ENCODE measurements at places on chromosomes 1 and 21.

- no peak for DNase-seq
Observed at GRCh38 chr1:232965124-232965911, 14.9 kb downstream of the NTPCR start.

DNA sequence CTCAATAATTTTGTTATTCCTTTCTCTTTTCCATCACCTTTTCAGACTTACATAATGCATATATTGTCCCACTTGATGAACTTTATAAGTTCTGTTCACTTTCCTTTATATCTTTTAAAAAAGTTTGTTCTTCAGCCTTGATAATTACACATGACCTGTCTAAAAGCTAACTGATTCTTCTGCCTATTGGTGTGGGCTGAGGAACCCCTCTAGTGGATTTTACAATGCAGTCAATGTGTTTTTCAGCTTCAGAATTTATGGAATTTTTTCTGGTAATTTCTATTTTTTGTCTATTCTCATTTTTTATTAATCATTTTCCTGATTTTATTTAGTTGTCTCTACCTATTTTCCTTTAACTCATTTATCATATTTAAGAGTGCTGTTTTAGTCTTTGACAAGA, 7.5 kb downstream of the MNDA start:
- DNase-seq, result no peak

DNA sequence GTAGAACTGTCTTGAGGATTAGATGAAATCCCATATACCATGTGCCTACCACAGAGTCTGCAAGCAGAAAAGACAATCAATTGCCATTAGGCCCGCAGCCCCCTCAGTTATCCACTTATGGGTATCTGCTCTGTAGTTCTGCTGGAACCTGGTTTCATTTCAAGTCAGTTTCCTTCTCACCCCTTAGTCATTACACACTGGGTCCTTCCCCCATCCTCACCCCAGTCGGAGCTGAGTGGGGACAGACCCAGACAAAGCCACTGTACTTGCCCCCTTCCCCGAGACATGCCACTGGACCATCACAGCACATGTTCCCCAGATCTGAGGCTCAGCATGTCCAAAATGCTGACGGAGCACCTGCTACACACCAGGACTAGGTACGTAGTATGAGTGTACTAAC, 21.2 kb downstream of the PGLYRP3 start:
- no peak for DNase-seq

GRCh38 chr1:95247607-95248006, 13.6 kb downstream of the RWDD3 start:
- no peak for DNase-seq

GRCh38 chr1:178629252-178630154, 95.5 kb upstream of the RALGPS2 start:
- DNase-seq, result no peak

DNA sequence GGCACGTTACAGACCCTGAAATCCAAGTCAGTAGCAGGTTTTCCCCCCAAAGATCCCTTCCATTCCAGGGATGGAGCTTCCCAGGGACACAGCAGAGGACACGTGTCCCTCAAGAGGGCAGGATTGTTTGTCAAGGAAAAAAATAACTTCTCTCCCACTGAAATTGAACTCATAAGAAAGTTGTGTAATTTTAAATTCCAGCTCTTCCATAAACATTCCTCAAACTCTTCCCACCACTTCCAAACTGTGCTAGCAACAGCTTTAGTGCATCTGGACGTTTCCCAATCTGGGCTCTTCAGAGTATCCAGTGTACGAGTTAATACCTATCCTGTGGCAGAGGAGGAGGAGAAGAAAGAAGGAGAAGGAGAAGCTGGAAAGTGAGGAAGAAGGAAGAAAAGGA, 79.6 kb downstream of the PSMG1 start:
- DNase-seq, result no peak

- DNase-seq, result no peak
Observed at GRCh38 chr21:38913120-38913892, 107.6 kb downstream of the ETS2 start.

DNA sequence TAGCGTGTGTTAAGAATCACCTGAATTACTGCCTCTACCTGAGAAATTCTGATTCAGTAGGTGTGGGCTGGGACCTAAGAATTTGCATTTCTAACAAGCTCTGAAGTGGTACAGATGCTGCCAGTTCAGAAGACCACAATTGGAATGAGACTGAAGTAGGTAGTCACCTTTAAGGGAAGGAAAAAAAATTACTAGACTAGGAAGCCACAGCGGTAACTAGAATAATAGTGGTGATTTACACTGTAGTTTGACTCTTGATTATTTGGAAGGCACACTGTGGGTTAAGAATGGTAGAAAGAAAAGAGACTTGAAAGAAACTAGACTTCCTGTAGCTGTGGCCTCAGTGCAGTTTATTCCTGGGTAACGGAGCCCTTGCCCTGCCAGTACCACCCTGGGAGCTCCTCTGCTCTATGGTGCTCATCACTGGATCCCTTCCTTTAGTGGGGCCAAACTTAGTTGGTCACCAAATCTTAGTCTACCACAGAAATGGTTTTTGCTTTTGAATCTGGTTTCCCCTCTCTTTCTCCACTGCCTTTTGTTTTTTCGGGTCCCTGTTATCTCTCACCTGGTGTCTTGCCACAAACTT, 43.6 kb downstream of the ARID1A start:
- no peak for DNase-seq

DNA sequence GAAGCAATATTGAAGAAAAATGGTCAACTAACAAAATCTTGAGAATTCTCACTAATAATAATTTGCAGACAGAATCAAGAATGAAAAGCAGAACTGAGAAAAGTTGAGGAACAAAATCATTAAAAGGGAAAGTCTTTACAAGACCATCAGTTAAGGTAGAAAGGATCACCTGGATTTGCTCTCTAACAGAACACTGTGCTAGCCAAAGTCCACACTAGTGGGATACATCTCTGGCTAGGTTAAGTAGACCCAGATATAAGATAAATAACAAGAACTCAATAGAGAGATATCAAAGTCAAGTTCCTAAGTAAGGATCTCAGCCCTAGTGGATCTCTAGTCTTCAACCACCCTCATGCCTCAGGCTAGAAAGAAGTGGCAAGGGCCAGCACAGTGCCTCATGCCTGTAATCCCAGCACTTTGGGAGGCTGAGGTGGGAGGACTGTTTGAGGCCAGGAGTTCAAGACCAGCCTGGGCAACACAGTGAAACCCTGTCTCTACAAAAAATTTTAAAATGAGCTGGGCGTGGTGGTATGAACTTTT, 19.6 kb downstream of the IPP start:
- no peak for DNase-seq

- no peak for DNase-seq
Observed at GRCh38 chr1:61997123-61997522, 197.5 kb upstream of the L1TD1 start.

DNA sequence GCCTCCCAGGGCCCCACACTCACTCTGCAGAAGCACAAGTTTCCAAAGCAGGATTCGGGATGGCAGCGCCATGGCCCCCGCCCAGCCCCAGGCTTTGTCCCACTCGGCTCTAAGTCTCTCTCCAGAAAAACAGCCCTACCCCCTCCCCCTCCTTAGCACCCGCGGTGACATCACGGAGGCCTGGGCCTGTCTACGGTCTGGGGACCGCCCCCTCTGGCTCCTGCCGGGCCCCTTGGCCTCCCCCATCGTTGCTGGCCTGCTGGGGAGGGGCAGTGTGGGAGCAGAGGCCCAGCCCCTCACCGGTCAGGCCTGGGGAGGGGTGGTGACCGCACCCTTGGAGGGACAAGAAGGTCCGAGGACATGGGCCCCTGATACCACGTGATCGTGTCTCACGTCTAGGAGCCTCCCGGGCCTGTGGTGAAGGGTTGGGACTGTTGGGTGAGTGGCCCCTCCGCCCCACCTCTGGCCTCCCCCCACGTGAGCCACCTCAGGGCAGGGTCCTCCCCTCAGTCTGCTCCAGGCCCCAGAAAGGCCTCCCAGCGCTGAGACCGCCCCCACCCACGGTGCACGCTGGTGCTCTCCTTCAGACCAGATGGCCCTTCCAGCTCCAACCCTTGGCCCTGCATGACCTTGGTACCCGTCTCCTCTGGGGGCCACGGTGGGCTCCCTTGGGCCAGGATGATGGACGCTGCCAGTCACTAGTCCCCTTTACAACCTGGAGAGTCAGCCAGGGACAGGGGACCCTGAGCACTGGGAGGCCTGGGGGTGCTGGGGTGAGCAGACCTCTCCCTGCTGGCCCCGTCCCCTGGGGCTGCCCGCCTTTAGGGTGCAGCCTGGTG, at the start of gene MXRA8:
MXRA8 (minus strand) TSS at position 123 of the 839 bp plus-strand sequence; CDS start at position 72, 51 bp downstream.
- peak; percentile 66 for DNase-seq

DNA sequence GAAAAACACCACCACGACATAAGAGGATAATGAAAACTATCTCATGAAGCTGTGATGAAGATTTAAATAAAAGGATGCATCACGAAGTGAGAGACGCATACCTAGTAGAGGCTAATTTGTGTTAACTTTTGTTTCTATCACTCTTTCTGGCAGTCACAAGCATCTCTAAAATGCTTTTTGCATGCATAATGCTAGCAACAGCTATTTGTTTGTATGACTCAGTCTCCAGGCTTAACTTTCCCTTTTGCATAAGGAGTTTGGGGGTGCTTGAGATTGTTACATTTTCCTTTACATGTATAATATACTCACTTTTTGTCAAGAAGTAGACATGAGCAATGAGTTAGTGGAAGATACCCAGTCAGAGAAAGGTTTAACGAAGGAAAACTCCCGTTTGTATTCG, 385.4 kb downstream of the DISC1 start:
- no peak for DNase-seq

- no peak for DNase-seq
Observed at GRCh38 chr1:59013276-59013927, 229.6 kb upstream of the JUN start.

DNA sequence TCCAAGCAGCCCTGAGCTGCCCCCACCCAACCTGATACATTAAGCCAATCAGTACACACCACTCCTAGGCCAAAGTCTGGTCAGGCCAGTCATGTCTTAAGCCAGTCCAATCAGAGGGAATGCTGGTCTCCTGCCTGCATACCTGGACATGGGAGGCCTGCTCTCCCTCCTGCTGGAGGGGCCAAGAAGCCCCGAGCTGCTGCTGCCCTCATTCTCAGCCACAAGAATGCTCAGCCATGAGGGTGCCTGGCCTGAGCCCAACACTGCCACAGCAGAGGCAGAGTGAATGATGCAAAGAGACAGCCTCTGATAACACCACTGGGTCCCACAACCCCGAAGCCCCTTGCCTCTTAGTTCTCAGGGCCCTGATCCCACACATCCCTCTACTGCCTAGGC, 23.0 kb downstream of the CHD5 start:
- peak; percentile 17 for DNase-seq

GRCh38 chr21:30577766-30578165, 12.4 kb downstream of the KRTAP22-2 start:
- DNase-seq, result no peak

DNA sequence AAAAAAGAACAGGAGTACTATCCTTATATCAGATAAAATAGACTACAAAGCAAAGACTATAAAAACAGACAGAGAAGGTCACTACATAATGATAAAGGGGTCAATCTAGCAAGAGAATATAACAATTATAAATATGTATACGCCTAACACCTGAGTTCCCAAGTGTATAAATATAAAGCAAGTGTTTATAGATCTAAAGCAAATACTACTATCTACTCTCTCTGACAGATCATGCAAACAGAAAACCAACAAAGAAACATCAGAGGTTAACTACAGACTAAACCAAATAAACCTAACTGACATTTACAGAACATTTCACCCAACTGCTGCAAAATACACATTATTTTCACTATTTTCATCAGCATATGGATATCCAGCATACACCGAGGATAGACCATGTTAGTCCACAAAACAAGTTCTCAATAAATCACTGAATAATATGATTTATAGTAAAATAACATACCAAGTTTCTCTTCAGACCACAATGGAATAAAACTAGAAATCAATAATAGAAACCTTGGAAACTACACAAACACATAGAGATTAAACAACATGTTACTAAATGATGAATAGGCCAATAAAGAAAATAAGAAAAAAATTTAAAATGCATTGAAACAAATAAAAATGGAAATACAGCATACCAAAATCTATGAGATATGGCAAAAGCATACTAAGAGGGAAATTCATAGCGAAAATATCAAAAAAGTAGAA, 22.7 kb downstream of the UCHL5 start:
- no peak for DNase-seq

DNA sequence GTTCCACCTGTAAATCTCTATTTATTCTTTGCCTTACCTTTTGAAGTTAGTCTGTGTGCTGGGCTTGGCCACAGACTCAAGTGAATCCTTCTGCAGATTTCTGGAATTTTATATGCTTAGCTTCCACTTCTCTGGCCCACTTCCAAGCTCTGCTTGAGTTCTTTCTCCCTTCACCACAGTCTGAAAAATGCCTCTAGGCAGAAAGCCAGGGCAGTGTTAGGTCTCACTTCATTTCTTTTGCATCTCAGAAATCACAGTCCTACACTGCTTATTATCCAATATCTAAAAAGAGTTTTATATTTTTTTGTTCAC, 48.9 kb downstream of the INKA2 start:
- peak; percentile 91 for DNase-seq

GRCh38 chr1:189693140-189693539, 784.5 kb downstream of the BRINP3 start:
- DNase-seq, result no peak

GRCh38 chr1:184882957-184883815, 91.1 kb downstream of the NIBAN1 start:
- DNase-seq, result no peak

DNA sequence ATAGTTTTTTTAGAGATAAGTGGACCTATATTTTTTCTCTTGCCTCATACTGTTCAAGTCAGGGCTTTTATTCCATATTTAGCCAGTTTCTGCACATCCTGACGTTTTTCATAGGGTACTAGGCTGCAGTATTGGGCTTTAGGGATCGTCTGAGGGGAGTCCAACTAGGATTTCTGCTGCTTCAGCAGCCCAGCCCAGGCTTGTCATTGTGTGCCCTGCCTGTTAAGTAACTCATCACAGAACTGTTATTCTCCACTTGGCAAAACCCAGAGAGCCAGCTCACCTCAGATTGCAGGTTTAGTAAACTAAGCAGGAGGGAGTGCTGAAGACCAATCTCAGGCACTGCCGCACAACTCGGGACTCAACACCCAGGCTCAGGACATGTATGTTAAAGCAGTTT, 2.8 kb downstream of the GALNT2 start:
- no peak for DNase-seq

DNA sequence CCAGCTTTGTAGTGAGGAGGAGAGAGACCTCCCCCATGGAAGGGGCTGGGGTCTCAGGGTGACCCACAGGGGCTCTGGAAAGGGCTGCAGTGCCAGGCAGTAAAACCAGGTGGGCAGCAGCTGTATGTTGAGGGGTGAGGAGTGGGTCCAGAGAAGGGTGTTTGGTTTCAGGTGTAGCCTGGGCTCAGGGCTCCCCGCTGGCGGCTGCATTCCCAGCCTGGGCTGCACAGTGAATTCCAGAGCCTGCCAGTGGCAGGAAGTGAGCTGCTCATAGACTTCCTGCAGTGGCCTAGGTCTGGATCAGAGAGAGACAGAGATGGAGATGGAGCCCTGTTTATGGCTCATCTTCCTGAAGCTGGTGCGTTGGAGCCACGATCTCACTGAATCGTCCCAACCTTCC, 356.4 kb downstream of the PTPRU start:
- DNase-seq, result no peak

DNA sequence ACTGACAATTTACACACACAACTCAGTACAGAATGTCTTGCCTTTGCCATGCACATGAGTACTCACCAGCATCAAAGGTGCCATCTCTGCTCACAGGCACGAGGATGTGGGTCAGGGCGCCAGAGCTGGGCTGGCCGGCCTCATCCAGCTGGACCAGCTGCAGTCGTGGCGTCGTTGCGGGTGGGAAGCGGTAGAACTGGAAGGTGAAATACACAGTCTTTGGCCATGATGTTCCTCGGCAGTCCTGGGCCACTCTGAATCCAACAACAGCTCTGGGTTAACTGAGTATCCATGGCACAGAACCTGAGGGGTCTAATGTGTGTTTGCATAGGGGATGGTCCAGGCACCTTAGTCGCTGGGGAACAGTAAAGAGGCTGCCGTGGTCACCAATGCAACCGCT, 87.7 kb downstream of the NPHP4 start:
- DNase-seq, result no peak

Measured in smooth muscle cell of the brain vasculature (primary cell).